ENCODE measurements at places on chromosomes 2 and 18.

- peak; percentile 30 for DNase-seq
Measured at GRCh38 chr2:220687231-220687843, 884.8 kb downstream of the EPHA4 start.

DNA sequence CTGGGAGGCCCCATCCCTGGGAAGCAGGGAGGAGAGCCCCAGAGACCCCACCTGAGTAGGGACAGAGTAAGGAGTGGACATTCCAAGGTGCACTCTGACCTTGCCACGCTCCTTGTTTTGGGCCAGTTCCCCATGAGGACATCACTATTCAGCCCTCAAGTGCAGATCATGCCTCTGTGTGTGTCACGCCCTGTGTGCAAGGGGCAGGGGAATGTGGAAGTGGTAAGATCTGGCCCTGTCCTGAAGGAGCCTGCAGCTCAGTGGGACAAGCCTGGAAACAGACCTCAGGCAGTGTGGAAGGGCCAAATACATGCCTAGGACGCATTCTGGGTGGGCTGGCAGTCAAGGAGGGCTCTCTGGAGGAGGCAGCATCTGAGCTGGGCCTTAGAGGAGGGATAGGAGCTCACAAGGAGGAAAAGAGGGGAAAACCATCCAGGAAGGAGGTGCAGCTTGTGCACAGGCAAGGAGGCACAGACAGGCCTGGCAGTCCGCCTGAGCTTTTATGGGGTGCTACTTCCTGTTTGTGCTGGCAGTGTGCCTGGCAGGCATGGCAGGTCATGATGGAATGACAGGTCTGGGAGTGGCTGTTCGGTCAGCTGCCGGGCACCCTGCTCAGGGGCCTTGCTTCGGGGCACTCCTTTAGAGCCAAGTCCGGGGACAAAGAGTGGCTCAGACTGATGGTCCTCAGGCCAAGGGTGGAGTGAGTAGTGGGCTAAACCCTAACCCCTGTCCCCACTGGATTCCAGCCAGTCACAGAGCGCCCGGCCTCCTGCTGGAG, 3.3 kb downstream of the KLHL30 start:
- no peak for DNase-seq

- DNase-seq, result no peak
Measured at GRCh38 chr2:231525248-231526163, 4.7 kb downstream of the NMUR1 start.

GRCh38 chr18:43662657-43663056, 385.4 kb upstream of the SYT4 start:
- DNase-seq, result no peak

DNA sequence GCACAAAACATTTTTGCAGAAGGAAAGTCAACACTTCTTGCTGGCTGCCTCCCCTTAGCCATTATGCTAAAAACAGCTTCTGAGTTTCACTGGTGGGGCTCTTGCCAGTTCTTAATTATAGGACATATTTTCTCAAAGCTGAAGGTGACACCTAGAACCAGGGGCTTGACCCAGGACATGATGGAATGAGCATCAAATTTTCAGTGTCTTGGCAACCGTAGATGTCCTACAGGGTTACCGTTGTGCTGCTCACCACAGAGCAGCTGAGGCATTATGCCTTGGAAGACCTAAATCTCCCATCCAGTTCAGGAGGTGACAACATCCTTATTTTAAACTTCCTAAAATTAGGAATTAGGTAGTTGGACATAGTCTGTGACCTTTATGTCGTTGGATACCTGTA, 46.7 kb downstream of the TMEM185B start:
- no peak for DNase-seq

DNA sequence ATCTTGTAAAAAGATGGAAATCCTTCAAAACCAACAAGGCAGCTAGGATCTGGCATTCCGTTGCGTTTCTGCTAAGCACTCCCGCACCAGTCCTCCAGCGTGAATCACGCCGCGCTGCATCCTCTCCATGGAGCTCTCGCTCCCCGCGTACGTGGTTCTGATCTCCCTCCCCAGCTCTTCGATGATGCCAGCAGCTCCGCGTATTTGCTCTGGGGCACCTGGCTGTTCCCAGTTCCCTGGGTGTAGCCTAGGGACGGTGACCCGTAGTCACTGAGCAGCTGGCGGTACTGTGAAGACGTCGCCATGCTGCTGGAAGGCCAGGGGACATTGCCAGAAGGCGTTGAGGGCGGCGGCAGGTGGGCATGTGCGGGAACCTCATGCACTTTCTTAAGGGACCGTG, 407.5 kb downstream of the RNF144A start:
- DNase-seq, result no peak

DNA sequence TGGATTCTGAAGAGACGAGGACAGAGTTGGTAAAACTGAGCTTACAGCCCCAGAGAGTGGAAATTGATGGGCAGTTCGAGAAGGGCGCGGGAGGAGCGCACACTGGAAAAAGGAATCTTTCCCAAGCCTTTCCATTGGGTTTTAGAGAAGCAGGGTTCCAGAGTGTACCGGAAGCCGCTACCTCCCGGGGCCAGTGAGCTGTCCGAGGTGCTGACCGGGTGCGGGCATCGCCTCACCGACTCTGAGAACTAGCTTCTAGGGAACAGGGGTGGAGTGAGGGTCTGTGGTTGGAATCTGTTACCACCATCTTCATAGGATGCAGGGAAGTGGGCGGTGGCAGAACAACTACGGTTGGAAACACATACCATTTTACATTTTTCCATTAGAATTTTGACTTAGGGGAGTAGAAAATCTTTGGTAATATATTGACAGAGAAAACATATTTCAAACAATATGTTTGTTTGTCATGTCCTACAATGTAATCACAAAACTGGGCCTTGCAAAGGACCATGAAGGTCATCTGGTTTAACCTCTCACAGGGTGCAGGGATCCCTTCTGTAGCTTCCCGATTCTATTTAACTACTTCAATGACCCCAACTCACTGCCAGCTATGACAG, 724 bp downstream of the NMS start:
- DNase-seq, result peak; percentile 1

- DNase-seq, result no peak
Measured at GRCh38 chr2:67283641-67284040, 113.5 kb upstream of the ETAA1 start.

GRCh38 chr18:63234841-63235240, 84.7 kb downstream of the BCL2 start:
- DNase-seq, result no peak

- DNase-seq, result no peak
Measured at GRCh38 chr2:204453730-204454167, 91.5 kb upstream of the PARD3B start.

- no peak for DNase-seq
Measured at GRCh38 chr2:234198976-234199375, 148.5 kb downstream of the SPP2 start.

GRCh38 chr2:185012643-185013042, 414.3 kb downstream of the ZNF804A start:
- no peak for DNase-seq

- no peak for DNase-seq
Measured at GRCh38 chr2:195531754-195532153, 125.3 kb upstream of the SLC39A10 start.

- no peak for DNase-seq
Measured at GRCh38 chr18:33660696-33661310, 82.8 kb downstream of the ASXL3 start.

GRCh38 chr2:158021226-158021625, 80.5 kb upstream of the UPP2 start:
- no peak for DNase-seq

- DNase-seq, result no peak
Measured at GRCh38 chr2:191738667-191739066, 60.7 kb downstream of the NABP1 start.

- DNase-seq, result no peak
Measured at GRCh38 chr18:54173980-54174630, 50.4 kb downstream of the MBD2 start.

DNA sequence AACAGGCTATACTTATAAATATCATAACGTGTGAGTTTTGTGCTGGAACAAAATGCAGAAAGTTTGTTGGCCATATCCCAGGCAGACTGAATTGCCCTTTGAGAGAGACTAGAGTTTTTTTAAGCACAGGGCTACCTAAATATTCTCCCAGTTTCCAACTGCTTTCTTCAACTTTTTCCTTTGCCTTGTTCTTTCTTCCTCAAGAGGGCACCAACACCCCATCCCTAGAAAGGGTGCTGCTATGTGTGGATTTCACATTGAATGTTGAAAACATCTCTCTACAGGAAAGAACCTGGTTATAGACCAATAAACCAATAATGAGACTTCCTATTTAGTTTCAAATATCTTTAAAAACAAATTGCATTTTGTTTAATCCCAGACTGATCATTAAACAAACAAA, 87.9 kb downstream of the ICOS start:
- no peak for DNase-seq

GRCh38 chr2:108449410-108450130, 564 bp downstream of the GCC2 start:
- DNase-seq, result no peak

GRCh38 chr2:171318463-171318934, 115.3 kb downstream of the METTL8 start:
- no peak for DNase-seq

DNA sequence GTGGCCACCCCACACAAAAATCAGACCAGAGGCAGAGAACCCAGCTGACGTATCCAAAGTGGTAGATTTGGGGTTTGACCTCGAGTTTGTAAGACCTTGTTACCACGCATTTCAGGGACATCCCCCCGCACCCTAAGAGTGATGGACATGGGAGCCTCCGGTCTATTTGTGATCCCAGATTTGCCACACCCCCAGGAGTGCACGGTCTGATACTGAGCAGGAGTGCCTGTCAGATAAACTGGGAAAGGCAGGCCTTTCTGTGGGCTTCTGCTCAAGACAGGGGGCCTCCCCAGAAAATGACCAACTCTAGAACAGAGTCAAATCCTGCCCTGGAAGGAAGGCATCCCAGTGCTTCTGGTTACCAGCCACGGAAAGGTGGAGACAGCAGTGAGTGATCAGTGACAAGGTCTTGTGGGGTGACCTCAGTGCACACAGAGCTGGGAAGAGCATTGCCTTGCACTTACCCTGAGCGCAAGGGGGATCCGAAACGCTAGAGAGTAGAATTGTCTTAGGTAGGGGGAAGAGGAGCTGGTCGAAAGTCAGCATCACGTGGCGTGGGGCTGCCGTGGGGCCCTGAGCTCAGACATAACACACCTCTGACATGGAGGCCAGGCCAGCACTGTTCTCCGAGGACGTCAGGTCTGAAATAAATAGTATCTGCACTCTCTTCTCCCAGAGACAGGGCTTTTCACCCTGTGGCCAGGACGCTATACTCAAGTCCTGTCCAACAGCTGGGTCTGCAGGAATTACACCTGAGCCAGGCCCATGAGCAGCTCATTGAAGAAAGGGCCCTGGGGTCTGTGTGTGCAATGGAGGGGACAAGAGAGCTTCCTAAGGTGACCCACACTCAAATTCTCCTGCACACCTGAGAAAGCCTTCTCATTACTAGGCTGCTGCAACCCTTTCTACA, 242.4 kb upstream of the SALL3 start:
- DNase-seq, result no peak

GRCh38 chr2:228017784-228018183, 146.4 kb downstream of the DAW1 start:
- no peak for DNase-seq

DNA sequence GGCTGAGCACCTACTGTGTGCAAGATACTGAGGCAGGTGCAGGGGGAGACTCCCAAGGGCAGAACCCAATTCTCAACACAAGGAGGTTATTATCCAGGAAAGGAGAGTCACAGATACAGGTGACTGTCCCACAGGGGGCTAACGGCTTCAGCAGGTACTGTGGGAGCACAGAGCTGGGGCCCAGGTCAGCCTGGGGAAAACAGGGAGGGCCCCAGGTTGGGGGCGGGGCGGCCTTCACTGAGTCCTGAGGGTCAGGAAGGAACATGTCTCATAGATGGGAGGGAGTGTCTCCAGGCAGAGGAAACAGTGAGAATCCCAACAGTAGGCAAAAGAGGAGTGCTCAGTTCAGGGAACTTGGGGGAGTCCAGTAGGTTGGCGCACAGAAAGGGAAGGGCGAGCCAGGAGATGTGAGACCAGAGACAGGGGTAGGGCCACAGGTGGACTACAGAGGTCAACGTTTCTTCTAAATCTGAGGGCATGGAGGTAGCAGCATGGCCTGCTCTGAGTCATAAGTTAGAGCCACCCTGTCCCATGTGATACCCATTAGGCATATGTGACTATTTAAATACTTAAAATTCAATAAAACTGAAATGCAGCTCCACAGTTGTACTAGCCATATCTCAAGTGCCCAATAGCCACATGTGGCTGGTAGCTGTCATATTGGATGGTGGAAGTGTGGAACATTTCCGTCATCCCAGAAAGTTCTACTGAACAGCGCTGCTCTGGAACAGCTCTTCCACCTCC, 157.2 kb downstream of the TTC32 start:
- DNase-seq, result no peak

DNA sequence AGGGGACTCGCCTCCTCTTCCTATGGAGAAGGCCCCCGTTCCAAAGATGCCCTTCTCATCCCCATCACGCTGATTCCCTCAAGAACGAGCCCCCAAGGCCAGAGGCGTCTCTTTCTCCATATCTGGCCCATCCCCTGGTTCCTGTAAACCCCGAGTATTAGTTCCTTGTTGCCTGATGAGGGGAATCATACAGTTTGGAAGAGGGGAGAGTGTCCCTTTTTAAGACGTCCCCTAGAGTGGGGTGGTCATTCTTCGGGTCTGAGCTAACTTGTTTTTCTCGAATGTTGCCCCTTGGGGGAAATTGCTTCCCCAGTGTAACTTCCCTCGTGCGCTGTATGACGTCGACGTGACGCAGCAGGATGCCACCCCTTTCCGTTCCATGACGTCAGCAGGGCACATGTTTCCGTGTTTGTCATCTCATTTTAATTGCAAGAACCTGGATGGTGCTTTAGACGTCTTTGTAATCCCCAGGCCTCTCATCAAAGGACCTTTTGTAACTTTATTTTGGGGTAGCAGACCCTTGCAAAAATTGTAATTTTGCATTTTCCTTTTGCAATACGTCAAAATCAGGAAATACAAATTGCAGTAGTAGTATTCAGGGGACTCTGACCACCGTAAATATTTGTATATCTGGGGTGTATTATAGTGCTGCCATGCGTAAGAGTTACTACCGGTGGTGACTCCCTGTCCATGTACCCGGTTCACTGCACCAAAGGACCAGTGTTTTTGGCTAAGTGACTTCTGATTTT, 569 bp downstream of the BABAM2 start:
- DNase-seq, result peak; percentile 65

- no peak for DNase-seq
Measured at GRCh38 chr2:148896136-148896535, 21.1 kb downstream of the KIF5C start.

DNA sequence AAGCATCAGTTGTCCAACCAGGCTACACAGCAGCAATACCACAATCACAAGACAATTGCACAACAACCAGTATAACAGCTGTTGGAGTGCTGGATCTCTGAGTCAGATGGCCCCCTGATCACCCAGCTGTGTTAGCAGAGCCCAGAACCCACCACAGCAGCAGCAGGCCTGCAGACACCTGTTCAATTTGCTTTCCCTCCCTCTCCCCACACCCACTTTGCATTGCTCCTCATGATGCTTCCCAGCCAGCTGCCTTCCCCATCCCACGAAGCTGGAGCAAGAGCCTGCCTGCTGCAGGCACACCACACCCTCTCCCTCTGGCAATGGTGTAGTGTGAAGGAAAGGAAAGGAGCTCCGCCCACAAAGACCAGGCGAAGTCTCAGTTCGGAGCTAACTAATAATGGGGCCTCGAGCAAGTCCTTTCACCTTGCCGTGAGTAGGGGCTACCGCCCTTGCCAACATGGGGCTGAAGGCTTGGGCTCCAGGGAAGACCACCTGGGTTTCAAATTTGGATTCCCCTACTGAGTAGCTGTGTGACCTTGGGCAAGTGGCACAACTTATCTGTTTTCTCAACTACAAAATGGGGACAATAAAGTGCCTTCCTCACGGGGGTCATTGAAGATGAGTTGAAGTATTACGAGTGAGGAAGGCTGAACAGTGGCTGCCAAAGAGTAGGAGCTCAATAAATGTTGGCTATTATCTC, 19.4 kb upstream of the ZBTB7C start:
- no peak for DNase-seq

- no peak for DNase-seq
Measured at GRCh38 chr2:100029460-100029859, 112.9 kb downstream of the AFF3 start.
